CD4-positive, alpha-beta T cell treated with Interleukin-15 for 4 hours (primary cell): ENCODE measurements at places on chromosomes 1 and 21.

GRCh38 chr1:168161459-168161858 is 17.3 kb upstream of the TIPRL start:
- no peak for DNase-seq

DNA sequence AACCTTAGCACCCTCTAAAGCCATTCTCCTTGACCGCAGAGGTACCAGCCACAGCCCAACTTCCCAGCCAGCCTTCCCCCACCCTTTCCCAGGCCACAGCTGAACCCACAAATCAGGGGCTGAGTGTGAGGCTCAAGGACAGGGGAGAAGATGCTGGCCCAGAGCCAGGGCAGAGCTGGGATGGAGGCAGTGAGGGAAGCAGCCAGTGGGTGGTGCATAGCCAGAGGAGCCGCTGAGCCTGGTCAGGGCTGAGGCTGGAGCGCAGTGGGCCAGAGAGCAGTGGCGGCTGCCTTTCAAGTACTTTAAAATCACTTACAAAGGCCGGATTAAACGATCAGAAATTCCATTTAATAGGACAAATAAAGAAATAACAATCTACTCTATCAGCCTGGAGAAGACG is 36.3 kb downstream of the DMAP1 start:
- DNase-seq: no peak

DNA sequence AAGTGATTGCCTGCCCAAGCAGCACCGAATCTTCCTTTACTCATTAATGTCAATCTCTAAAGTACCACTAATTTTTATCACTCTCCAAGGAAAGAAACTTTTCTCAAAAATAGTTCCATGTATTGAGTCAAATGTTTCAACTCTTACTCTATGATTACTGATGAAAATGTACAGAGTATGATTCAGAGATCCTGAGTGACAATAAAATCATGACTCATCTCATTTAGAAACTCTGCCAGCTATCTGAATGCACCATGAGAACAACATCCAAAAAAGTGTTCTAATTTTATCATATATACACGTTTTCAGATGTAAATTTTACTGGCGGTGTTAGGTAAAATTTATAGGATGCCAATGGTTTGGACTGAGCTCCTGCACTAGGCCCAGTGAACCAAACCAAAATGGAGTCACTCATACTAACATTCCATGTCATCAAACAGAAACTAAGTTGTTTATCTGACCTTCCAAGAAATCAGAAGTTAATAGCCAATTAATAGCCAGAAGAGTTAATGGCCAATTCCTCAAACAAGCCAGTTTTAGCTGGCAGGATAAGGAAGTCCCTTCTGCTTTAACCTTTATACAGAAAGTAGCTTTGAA is 22.6 kb downstream of the PLPPR5 start:
- no peak for DNase-seq

DNA sequence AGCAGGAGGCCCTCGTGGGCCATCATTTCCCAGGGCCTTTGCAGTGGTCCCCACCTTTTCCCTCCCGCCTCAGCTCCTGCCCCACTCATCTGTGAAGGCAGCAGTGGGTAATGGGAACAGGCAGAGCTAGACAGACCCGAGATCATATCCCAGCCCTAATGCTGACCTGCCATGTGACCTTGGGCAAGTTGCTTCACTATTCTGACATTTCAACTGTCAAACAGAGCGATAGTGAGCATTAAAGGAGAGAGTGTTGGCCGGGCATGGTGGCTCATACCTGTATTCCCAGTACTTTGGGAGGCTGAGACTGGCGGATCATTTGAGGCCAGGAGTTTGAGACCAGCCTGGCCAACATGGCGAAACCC is 51.7 kb downstream of the RPS6KA1 start:
- DNase-seq: no peak

- no peak for DNase-seq
Measured at GRCh38 chr1:37482004-37482785, 7.8 kb downstream of the ZC3H12A start.
